ENCODE measurements at places on chromosomes 12 and 14.

DNA sequence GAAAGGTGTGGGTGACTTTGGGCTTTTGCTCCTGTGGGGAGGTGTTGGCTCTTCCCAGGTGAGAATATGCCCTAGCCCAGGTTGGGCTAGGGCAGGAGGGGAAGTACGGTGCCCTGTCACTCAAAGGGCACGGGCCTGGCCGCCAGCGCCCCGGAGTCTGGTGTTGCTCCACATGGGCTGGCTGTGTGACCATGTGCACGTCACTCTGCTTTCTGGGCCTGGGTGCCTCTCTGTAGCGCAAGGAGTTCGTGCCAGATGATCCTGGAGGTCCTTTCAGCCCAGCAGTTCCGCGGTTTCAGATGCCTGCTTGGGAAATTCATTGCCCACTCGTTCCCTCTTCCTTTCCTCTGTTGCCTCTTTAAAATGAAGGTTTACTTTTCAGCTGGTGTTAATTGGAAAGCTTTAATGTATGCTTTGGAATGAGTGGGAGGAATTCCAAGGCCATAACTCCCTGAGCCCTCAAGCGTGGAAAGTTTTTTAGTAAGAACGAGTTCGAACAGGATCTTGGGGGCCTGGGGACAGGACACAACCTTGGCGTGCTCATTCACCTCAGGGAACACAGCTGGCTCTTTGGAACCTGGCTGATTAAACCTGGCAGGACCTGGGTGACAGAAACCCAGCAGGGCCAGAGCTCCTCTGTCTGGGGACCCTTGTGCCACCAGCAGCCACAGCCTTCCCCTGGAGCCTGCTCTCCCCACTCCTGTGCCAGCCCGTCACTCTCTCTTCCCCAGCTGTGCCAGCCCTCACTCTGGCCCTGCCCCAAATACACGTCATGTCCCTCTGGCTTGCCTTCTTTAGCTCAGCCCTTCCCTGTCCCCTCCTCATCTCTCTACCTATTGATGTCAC is 42.8 kb downstream of the TSPAN9 start:
- no peak for DNase-seq

- DNase-seq: no peak
Measured at GRCh38 chr14:68577802-68578541, 214.9 kb downstream of the ZFP36L1 start.

GRCh38 chr14:68413509-68413908 is 379.4 kb downstream of the ZFP36L1 start:
- no peak for DNase-seq

DNA sequence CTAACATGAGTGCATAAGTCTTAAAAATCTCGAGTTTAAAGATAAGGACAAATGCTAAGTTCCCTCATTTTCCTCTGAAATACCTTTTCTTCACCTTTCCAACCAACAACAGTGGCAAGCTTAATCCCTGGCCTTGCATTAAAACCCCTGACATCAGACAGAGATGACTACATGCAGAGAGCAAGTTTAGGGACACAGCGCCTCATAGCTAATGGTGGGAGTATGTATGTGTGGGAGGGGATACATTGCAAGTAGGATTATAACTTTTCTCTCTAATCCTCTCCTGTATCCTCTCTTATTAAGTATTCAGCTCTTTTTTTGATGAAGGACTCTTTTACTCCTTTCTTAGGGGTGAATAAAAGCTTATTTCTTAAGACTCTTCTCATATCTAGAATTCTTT is 547.1 kb downstream of the CCER1 start:
- no peak for DNase-seq

DNA sequence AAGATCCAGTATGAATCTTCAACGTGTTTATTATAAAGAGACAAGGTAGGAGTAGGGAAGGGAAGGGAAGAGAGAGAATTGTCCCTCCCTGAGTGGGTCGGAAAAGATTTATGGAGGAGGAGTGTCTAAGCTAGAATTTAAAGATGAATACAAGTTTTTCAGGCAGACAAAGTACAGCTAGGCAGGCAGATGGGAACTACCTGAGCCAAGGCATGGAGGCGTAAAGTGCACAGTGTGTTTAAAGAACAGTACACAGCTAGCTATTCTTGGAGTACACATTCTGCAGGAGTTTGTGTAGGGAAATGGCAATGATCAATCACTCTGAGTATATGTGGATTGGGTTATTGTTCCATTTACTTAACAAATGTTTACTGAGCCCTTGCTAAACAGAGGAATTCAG is 20.1 kb downstream of the PLEKHG7 start:
- no peak for DNase-seq

GRCh38 chr12:87943762-87944161 is 85.4 kb downstream of the C12orf50 start:
- no peak for DNase-seq

DNA sequence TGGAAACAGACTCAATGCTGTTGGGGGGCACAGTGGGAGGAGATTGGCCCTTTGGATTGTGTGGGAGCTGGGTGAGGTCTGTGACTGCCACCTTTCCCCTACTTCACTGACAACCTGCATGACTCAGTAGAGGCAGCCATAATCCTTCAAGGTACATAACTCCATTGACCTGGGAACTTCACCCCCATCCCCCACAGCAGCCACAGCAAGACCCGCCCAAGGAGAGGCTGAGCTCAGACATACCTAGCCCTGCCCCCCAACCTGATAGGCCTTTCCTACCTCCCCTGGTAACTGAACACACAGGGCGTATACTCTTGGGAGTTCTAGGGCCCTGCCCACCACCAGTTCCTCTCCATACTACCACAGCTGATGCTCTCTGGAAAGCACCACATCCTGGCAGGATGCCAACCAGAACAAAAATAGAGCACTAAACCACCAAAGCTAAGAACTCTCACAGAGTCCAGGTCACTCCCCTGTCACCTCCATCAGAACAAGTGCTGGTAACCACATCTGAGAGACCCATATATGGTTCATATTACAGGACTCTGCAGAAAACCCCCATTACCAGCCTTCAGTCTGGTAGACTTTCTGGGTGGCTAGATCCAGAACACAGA is 703.9 kb downstream of the FSCB start:
- DNase-seq: no peak

GRCh38 chr14:76012354-76012753 is 26.8 kb downstream of the IFT43 start:
- DNase-seq: no peak

DNA sequence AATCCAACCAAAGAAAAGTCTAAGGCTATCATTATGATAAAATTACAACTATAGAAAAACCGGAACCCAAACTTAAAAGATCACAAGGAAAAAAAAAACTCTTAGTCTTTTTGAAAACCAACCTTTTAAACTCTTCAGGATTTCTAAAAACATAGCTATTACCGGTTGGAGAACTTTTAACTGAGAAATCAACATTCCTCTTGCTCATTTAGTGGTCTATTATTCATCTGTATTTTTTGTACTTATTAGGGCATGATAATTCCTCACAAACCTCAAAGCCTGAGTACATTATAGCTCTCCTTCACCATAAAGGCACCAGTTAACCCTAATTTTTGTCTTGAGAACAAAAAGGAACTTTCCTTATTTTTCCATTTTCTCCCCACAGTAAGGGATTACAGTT is 10.4 kb downstream of the LUM start:
- DNase-seq: no peak

GRCh38 chr12:56816491-56816890 is 53.4 kb downstream of the HSD17B6 start:
- DNase-seq: no peak

GRCh38 chr12:13186302-13186701 is 10.2 kb upstream of the EMP1 start:
- no peak for DNase-seq

DNA sequence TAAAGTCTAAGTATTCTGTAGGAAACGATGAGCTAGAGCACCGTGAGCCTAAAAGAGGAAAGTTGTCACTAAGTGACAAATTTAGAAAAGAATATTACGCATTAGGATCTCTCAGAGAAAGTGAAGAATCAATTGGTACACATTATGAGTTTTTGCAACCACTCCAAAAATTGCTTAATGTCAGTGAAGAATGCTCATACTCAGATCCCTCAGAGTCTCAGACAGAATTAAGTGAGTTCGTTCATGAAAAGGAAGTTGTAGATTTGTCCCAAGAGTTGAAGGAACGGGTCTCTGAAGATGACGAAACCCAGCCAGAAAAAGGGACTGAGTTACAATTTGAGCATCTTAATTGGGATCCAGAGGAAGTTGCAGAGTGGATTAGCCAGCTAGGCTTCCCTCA is 1.5 kb downstream of the SAMD15 start:
- no peak for DNase-seq

GRCh38 chr14:103395244-103395643 is 10.0 kb downstream of the MARK3 start:
- no peak for DNase-seq

DNA sequence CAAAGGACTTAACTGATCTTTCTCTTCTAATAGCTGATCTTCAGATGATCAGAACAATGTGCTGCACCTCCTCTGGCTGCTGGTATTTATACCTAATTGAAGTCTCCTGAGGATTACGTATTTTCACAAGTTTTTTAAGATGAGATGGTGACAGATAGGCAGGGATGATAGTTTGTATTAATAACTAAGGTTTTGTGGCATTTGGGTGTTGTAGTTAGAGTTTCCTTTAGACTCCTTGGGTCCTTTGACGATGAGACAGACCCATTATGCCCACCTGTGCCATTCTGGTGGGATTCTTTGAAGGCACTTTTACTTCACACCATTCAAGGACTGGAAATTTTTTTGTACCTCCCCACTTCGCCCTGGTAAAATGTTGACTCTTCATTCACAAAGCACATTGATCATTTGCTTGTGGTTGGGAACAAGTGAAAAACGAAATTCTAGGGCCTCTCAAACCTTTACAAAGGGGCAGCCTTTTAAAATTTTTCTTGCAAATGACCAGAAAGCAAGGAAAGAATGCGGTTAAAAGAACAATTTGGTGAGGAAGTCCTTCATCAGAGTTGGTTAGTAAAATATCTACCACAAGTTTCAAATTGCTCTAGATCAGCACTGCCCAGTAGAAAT is at the start of gene IFNG:
TSS of gene IFNG (minus strand) at position 60 of the 624 bp plus-strand sequence. CDS start 125 bp downstream, outside the sequence.
- no peak for DNase-seq

DNA sequence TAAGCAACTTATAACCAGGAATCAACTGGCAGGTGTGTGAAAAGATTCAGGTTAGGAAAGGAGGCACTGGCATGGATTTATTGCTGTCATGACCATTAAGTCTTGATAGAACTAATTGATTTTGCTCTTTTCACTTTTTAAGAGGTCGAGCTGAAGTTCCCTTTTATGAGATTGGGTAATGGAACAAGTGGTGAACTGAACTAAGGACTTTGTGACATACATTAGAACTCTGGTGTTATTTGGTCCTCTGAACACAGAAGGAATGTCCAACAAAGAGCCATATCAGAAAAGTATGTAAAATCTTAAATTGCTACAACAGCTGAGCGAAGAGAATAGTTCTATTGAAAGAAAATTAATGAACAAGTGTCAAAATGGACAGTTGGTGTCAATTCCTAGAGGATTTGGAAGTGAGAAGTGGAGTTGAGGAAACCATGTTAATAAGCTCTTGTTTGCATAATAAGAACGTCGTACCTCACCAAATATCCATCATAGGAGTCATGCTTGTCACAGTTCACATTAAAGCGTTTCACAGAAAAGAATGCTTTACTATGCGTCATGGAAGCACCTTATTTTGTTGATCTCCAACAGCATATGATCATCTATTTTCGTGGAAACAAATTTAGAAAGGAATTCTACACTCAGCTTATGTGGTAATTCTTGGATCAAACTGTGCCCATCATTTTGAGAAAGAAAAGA is 8.4 kb upstream of the MYF6 start:
- no peak for DNase-seq

DNA sequence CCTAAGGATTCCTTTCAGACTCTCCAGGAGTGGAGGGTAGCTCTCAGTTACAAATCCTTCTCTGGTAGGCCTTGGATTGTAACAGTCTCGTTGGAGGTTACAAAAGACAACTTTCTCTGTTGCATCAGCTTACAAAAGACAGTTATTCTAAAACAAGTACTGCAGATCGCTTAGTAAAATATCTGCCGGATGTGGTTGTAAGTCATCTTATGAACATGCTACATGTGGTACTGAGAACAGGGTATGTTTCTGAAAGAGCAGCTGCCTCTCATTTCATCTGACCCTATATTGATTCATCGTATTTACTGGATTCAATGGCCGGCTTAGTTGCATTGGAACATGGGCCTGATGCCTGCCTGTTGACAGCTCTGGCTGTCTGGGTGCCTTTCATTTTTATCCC is 157.4 kb downstream of the PTCSC3 start:
- DNase-seq: no peak

DNA sequence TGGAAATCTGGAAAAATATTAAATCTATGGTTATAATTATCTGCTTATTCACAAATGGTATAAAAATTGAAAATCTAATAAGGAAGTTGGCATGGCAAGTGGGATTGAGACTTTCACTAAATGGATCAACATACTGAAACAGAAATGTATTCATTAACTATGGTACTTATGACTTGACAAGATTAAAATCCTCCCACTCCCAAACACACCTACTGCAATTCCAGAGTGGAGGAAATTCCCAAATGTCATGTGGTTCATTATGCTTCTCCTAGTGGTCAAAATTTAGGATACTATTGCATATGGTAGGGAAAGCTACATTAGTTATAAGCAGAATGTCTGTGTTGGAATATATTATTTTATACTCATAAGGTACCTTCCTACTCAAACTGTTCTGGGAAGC is 265.3 kb upstream of the PRICKLE1 start:
- DNase-seq: no peak

DNA sequence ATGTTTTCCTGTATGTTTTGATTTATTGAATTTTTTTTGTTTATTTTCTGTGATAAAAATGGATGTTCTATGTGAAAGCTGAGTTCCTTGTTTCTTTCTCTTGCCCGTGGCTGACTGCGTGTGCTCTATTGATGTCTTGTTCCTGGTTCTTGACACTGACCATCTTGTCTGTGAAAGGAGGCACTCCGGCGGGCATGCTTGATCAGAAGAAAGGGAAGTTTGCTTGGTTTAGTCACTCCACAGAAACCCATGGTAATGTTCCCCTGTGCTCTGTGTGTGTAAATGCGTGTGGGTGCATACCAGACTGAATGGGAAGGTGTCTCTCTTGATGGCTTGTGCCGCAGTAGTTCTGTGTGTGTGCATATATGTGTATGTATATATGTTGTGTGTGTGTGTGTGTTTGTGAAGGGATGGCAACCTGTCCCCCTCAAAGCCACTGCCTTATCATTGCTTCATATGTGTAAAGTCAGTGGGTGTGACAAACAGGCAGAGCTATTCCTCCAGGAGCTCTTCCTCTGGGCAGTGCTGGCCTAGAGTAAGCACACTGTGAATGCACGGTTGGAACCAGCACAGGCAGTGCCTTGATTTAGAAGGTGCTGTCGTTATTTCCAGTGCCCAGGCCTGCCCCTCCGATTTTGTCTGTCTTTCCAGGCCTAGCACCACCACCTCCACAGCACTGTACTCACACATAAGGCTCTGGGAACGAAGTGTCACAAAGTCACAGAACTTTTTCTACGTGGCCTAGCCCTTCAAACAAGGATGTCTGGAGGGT is 247.3 kb upstream of the FKBP4 start:
- DNase-seq: no peak

DNA sequence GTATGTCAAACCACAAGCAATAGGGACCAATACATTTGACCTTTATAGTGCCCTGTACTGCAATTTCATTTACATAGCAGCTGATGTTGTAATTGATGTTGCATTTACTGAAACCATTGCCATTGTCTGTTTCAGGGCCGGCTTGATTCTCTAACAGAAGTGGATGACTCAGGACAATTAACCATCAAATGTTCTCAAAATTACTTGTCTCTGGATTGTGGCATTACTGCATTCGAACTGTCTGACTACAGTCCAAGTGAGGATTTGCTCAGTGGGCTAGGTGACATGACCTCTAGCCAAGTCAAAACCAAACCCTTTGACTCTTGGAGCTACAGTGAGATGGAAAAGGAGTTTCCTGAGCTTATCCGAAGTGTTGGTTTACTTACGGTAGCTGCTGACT is 216.0 kb downstream of the AKAP6 start:
- no peak for DNase-seq
